ENCODE measurements at places on chromosomes 1 and 21.

DNA sequence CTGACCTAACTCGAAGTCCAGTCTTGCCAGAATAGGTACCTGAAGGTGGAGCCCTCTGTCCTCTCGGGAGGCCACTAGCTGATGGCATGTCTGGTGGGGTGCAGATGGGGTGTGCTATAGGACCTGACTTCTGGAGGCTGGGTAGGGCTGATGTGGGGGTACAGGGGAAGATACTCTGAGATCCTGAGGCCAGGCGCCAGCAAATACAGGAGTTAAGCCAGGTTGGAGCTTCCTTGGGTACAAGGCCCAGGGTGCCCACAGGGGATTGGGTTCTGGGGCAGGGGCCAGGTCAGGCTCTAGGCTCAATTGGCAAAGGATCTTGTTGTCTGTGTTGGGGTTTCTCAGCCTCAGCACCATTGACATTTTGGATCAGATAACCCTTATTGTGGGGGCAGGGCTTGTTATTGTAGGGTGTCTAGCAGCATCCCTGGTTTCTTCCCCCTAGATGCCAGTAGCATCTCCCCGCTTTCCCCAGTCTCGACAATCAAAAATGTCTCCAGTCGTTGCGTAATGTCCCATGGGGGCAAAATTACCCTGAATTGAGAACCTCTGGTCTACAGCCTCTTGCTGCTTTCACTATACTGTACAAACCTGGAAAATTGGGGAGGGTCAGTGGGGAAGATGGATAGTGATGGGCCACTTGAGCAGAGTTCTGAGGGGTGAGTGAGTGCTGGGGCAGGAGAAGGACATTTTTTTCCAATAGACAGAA is 9.2 kb downstream of the PTPRF start:
- no peaks in the 10 kb centered on the region for H3K27me3 ChIP-seq
- H3K27ac ChIP-seq, result no peak overlapping the region
- ATAC-seq, result no peak
- no peaks in the 10 kb centered on the region for H3K36me3 ChIP-seq

DNA sequence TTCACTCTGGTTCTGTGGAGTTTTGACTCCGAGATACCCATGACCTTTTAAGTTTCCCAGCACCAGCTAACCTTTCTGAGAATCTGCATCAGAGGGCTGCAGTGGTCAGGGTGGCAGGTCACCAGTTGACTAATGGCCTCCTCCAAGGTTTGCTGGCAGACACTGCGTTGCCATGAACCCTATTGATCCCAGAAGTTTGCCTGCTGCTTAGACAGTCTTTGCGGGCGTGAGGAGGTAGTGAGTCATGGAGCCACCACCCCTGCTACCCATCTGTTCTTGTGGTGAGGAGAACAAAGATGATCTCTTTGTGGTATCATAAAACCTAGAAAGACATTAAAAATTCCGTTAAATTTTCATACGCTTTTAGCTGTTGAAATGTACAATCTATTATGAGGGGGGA is 180.4 kb downstream of the FGGY start:
- ATAC-seq, result peak; percentile 95
- peak overlapping the region; percentile 64 for H3K4me3 ChIP-seq
- H3K4me1 ChIP-seq, result peaks cover 6% of the 10 kb centered on the region
- H3K27me3 ChIP-seq, result no peaks in the 10 kb centered on the region
- no peak overlapping the region for H3K27ac ChIP-seq

- H3K27ac ChIP-seq, result no peak overlapping the region
- H3K27me3 ChIP-seq, result no peaks in the 10 kb centered on the region
- no peak overlapping the region for H3K4me3 ChIP-seq
- no peak for ATAC-seq
- peaks cover 35% of the 10 kb centered on the region for H3K36me3 ChIP-seq
Measured at GRCh38 chr1:16625497-16626408, 12.4 kb upstream of the NBPF1 start.

GRCh38 chr1:229893762-229894444 is 173.1 kb upstream of the GALNT2 start:
- H3K36me3 ChIP-seq, result no peaks in the 10 kb centered on the region
- H3K27ac ChIP-seq, result no peak overlapping the region
- no peaks in the 10 kb centered on the region for H3K4me1 ChIP-seq
- H3K4me3 ChIP-seq, result no peak overlapping the region
- peaks cover 38% of the 10 kb centered on the region for H3K27me3 ChIP-seq
